ENCODE measurements at places on chromosomes 11 and 22.
A peak's percentile ranks its signal among the peaks of the same experiment; 100 is the strongest.

- DNase-seq: no peak
Observed at GRCh38 chr11:19560156-19560555, 152.5 kb upstream of the NAV2 start.

GRCh38 chr11:129846508-129847335 is 31.1 kb downstream of the TMEM45B start:
- DNase-seq: no peak

GRCh38 chr11:44978274-44978960 is 27.7 kb upstream of the TP53I11 start:
- no peak for DNase-seq

DNA sequence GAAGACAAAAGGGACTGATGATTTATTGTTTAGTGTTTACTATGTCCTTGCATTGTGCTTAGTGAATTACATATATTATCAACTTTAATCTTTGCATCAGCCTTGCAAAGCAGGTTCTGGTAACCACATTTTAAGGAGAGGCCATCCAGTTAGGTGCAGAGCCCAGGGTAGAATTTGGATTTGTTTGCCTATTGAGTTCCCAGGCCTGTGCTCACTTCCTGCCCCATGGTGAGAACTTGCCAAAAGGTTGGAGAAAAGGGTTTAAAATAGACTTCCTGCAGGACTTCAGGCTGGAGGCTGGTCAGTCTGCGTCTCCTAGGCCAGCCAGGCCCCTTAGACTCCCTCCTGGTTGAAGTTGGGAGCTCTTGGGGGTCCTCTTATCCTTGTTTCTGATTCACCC is 72.1 kb downstream of the ATXN10 start:
- DNase-seq: no peak

GRCh38 chr22:31160328-31160978 is 471 bp downstream of the RNF185 start:
- DNase-seq: peak; percentile 16

DNA sequence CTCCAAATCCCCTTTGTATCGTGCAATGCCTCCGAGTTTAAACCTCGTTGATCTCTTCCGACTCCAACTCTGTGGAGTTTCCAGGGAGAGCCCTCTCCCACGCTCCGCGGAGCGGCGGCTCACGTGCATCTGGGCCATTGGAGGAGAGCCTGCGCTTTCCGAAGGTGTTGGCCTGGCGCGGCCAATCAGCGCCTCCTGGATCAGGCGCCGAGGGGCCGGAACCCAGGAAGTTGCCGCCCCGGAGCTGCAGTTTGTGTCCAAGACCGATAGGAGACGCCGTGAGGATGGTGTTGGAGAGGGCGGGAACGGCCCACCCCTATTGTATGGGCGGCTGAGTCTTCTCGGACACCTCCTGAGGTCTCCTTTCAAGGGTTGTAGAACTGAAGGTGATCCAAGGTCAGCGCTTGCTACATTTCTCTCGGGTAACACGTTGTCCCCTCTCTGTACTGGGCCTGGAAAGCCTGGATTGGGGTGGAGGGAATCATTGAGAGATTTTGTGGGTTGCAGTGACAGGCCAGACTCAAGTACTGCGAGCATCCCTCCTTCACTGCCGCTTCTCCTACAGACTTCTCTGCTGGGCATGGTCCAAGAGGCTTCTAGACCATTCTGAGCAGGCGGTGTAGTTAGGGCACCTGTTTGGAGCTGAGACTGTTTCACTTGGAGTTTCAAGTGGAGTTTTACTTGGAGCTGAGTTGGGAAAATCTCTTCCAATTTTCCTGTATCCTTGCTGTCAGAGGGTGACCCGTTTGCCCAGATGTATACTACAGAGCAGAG is 1.7 kb downstream of the ADAMTS15 start:
- no peak for DNase-seq

DNA sequence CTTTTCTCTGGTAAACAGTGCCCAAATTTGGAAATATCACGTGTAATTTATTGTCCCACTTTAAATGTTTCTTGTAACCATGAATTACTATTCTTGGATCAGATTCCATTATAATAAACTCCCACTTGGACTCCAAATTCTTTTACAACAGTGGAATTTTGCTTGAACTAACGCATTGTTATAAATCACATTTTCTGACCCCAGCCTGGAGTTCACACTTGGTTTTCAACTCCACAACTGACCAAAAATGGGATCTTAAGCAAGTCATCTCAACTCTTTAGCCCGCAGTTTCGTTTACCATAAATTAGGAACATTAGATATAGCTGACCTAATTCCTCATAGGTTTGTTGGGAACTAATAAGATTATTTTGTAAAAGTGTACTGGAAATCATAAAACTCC is 336.8 kb upstream of the NCAM1 start:
- DNase-seq: no peak

DNA sequence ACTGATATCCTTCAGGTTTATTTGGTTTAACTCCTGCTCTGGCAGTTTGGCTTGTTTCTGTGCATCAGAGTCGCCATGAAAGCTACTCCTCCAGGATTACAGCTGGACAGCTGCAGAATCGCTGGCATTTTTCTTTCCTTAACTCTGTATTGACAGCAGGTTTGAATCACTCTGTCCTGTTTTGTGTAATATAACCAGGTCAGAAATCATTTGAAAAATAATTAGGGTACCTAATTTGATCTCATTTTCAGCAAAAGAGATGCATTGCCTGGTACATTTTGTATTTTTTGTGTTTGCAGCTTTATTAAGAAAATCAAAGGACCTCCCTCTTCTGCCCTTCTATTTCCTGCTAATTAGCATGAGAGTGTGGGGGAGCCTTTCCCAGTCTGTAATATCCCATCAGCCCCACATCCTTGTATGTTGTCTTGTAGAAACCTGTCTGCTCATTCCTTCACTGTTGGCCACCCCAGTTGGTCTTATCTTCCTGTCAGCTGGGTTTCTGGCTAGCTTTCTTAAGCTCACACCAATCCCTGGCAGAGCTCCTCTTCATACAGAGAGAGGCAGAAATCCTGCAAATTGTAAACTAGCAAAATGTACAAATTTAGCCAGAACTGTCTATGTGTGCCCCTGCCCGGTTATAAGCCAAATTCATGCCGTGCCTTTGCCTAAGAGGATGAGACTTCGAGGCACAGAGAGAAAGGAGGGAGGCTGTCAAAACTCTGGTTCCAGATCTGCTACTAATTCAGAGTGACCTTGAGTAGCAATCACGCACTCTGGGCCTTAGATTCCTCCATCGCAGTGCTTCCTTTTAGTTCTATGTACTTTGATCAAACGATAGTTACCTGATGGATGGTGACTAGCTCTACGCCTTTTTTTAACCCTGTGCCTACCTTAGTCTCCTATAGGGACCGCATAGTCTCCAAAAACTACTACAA is 200.6 kb downstream of the NAV2 start:
- DNase-seq: no peak

DNA sequence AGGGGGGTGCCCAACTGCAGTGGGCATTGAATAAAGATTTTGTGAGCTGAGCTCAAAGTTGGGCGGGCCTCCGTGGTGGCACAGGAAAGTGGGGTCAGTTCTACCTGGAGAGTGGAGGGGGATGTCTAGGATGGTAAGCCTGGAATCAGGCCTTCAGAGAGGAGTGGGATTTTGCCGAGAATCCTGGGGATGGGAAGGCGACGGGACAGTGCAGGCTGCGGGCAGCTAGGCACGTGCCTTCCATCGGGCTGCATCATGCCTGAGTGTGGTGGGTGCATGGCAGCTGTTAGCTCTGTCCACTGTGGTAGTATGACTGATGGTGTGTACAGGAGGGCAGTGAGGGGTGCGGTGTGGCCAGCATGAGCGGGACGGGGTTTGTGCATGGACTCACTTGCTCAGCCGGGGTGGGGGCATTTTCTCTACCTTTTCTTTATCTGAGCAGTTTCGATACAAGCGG is 3.6 kb downstream of the SHANK3 start:
- DNase-seq: no peak

GRCh38 chr11:96664110-96664509 is 274.3 kb downstream of the JRKL start:
- no peak for DNase-seq

- DNase-seq: no peak
Observed at GRCh38 chr11:68213135-68213515, at the start of gene KMT5B. TSS of gene KMT5B (minus strand) at chr11:68213296. CDS start at chr11:68190076, 23,220 bp downstream.

- DNase-seq: peak; percentile 42
Observed at GRCh38 chr11:47714554-47715081, 551 bp downstream of the AGBL2 start.

Measured in HL-60 (cell line).